NCI-H1694 (cell line): ENCODE measurements at places on chromosomes 12 and 14.

DNA sequence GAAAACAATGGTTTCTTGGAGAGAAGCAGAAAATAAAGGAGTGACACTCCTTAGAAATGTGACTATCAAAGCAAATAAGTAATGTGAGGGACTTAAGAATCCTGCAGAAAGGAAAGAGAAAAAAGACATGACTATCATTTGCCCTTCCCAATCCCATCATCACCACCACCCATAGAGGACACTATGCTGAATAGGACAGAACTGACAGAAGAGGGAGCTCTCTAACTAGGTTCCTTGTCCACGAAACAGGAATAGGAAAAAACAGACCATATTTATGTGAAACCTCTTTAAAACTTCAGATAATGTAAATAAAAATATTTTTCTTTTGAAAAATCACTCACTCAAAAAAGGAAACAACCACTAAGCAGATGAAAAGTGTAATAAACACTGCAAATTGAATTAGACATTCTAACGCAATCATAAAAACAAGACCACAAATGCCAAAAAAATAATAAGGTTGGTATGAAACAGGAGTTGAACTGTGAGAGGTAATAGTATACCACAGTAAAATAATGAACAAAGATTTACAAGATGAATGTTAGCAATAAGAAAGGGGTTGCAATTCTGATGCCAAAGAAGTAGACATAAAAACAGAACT lies 24.1 kb downstream of the KLRD1 start:
- peak; percentile 9 for DNase-seq

GRCh38 chr12:51773145-51773869 lies 75.2 kb downstream of the FIGNL2 start:
- no peak for DNase-seq

DNA sequence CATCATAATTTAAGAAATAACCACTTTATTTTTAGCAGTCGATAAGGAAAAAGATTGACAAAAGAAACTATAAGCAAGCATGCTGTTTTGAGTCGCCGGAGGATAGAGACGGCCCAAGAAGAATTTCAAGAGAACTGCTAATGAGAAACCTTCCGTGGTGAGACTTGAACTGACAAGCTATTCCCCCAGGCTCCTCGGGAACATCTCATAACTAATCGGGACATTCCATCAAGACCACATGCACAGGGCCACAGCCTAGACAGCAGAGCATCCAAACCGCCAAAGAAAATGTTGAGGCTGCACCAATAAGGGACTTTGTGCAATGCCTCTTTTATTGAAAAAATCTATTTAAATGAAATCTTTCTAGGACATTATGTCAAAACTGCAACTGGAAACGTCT lies 51.0 kb downstream of the YEATS4 start:
- DNase-seq = no peak

DNA sequence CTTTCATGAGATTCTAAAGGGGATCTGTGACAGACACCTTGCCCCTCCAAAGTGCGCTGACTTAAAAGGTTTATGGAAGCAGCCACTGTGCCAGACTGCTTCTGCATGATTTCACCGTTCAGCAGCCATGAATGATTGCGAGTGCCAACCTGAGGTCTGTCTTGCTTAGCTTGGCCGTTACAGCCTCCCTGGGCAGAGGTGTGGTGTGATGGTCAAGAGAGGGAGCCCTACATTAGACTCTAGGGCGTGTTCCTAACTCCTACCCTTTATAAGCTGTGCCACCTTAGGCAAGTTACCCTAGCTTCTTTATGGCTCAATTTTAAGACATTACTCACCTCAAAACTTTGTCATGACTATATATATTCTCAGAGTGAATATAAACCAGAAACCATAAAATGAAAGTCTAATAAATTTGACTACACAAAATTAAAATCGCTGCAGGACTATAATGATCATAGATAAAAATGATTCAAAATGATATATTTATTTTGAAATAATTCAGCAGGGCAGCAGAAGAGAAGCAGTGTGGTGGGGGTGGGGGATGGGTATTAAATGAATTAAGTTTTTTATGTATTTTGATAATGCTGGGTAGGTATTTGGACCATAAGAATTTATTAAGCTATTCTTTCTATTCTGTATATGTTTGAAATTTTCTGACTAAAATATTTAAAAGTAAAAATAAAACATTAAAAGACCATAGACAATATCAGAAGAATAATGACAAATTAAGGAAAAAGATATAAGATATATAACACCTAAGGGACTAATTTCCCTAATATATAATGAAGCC lies 47.7 kb upstream of the MBIP start:
- no peak for DNase-seq

DNA sequence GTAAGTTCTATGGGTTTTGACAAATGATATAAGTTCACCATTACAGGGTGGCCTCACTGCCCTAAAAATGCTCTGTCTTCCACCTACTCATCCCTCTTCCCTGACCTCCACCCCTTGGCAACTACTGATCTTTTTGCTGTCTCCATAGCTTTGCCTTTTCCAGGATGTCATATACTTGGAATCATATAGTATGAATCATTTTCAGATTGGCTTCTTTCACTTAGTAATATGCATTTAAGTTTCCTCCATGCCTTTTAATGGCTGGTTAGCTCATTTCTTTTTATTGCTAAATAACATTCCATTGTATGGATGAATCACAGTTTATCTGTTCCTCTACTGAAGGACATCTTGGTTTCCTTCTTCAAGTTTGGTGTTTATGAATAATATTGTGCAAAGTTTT lies 14.0 kb upstream of the PEX5 start:
- no peak for DNase-seq

- no peak for DNase-seq
These were observed 10.3 kb downstream of the DCP1B start for GRCh38 chr12:1993871-1994371.

DNA sequence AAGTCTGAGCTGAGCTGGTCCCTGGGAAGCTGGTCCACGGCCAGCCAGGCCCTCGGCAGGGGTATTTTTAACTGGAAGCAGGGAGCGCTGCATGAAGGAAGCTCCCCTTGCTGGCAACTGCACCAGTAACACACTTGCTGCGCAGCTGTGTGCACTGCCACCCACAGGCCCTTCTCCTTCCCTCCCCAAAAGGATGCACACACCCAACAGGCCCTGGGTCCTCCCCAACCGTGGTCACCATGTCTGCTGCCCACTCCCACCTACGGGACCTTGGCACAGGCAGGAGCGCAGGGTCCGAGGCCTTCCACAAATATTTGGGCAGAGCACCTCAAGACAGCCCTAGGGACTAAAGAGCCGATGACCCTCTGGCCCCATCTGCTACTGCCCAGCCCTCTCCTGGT lies 157.0 kb upstream of the PRMT8 start:
- DNase-seq = no peak

DNA sequence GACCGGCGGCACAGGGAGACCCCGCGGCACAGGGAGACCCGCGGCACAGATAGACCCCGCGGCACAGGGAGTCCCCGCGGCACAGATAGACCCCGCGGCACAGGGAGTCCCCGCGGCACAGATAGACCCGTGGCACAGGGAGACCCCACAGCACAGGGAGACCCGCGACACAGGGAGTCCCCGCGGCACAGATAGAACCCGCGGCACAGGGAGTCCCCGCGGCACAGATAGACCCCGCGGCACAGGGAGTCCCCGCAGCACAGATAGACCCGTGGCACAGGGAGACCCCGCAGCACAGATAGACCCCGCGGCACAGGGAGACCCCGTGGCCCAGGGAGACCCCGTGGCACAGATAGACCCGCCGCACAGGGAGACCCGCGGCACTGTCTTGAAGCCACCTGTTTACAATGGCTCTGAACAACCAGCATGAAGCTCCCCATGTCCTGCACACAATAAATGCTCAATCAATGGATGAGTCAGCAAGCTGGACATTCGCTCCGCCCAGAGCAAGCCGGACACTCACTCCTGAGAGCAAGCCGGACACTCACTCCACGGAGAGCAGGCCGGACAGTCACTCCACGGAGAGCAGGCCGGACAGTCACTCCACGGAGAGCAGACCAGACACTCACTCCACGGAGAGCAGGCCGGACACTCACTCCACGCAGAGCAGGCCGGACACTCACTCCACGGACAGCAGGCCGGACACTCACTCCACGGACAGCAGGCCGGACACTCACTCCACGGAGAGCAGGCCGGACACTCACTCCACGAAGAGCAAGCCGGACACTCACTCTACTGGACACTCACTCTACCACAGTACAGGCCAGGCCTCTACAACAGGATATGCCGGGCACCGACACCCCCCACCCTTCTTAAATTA lies 121.9 kb downstream of the RFLNA start:
- no peak for DNase-seq

DNA sequence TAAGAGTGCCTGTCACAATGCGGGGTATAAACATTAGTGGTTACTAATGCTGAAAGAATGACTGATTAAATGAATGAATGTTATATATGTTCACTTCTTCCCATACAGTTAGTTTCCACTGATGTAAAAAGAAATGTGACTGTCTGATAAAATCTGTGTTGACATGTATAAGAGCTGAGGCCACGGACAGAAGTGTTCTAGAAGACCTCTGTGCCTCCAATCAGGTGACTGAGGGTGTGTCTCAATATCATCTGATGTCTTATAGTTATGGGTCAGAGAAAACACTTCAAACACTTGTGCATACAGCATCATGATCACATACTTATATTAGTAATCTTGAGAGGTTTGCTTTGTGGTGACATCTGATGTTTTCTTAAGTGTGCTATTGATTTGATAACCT lies 183.4 kb downstream of the TTC7B start:
- DNase-seq = no peak

DNA sequence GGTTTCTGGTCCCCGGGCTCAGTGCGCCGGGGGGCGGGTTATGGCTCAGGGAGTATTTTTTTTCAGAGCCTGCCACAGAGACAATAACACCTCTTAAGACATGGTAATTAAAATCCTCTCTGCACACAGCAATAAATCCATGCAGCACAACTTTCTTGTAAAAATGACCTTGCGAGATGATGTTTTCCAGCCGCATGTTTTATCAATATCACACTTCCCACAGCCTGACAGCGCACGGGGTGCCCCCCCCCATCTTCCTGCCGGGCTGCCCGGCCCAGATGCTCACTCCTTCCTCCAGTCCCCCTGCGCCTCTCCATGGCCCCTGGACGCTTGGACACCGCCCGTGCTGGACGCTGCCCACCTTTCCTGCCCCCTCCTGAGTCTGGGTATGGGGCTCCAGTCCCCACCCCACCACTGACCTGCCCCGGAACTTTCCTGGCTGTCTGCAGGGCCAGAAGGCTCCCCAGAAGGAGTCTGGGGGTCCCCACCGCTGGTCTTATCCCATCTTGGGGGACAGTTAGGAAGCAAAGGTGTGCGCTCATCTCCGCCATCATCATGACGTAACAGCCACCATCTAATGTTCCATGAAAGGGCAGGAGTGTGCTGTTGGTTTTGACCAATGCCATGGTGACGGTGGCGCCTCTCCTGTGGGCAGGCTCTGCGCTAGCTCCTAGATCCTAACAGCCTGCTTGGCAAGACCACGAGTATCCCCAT lies 182.9 kb downstream of the KIF26A start:
- DNase-seq = no peak

DNA sequence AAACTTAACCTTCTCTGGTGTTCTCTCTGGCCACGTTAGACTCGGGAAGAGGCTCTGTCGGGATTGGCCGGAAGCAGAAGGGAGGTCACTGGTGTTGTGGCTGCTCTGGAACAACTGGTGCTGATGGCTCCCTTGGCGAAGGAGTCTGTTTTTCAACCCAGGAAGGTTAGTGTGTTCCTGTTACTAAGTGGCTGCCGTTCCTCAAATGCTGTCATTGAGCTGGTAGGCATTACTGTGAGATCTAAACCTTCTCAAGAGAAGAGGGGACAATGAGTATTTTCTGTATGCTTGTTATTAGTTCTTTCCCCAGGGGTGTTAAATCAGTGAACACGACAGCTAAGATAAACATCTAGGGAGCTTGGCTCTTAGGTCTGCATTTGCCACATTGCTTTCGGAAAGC lies 18.3 kb downstream of the POP5 start:
- no peak for DNase-seq

DNA sequence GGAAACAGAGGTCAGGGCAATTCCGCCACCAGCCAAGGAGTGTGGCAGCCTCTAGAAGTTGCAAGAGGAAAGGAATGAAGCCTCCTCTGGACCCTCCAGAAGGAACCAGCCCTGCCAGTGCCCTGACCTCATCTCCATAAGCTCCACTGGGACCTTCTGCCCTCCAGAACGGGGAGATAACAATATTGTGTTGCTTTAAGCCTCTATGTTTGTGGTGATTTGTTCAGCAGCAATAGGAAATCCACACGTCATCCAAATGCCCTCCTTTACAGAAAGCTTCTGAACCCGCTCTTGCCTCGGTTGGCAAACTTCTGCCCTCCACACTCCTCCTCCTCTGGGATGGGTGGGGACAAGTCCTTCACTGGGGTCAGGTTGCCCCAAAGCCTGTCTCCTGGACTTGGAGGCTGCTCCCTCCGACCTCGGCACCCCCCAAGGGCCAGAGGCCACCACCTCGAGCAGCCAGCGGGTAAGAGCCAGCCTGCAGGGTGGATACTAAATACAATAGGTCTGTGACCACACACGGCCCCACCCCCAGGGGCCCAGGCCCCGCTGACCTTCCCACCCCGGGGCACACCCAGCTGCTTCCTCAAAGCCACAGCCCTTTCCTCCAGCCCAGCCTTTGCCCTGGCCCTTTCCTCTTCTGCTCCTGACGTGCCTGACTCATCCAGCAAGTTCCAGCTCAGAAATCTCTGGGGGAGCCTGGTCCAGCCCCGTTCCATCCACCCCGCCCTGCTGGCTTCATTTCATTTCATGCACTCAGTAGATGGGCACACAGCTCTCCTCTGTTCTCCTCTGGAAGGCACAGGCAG lies 58.7 kb upstream of the NCOR2 start:
- DNase-seq = no peak

DNA sequence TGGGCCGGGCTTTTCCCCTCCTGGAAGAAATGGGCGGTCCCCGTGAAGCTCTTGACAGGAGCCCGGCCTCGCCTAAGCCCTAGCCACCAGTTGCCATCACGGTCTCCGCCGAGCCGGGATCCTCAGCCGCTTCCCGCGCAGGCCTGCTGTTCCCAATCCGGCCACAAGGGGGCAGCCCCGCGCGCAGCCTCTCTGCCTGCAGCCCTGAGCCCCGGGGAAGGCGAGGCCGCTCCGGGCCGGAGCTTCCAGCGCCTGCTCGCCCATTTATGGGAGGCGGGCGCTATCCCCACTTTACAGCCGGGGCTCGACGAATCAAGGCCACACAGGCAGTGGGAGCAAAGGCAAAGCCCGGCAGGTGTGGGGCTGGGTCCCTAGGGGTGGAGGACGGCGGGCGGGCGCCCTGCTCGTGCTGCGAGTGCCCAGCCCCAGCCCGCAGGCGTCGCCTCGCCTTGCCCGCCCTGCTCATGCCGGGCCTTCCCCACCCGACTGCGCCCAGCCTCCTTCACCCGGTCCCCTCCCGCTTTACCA lies 61.5 kb downstream of the LGMN start:
- peak; percentile 91 for DNase-seq

DNA sequence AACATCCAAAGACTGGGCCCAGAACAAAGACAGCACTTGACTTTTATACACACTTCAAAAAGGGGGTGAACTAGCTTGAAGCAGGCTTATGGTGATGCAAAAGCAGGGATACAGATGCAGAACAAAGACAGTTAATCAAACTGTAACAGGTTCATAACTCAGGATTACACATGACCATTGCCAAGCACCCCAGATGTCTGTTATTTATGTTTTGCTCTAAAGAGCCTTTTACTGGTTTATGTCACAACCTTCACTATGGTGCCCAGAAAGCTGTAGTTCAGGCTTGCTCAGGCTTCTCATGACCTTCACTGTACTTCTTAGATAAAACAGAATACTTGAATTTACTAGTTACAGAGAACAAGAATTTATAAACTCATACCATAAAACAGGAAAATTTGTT lies 31.7 kb upstream of the SLC38A4 start:
- DNase-seq = no peak

- no peak for DNase-seq
These were observed 14.9 kb upstream of the NOP2 start for GRCh38 chr12:6582959-6583358.

- no peak for DNase-seq
These were observed 1.6 kb downstream of the POLE2 start for GRCh38 chr14:49686425-49686824.
